ENCODE measurements at places on chromosomes 3 and 15.

DNA sequence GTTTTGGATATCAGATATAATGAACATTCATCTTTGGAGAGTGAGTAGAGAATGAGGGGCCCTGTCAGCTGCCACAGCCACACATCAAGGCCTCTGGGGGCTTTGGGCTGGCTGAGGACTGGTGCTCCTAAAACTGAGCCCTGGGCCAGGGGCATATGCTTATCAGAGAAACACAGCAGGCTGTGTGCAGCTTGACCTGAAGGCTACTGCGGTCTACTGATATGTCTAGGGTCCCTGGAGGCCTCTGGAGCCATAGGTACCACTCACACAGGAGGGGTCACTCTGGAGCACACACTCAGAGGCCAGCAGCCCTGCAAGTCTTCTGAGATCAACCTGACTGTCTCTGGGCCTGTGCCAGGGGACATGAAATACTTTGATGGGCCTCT is 7.6 kb downstream of the TF start:
- no peak for DNase-seq

- no peak for DNase-seq
Measured at GRCh38 chr3:141272906-141273662, 41.5 kb downstream of the PXYLP1 start.

GRCh38 chr3:12197475-12197874 is 38.8 kb upstream of the TIMP4 start:
- DNase-seq, result no peak

DNA sequence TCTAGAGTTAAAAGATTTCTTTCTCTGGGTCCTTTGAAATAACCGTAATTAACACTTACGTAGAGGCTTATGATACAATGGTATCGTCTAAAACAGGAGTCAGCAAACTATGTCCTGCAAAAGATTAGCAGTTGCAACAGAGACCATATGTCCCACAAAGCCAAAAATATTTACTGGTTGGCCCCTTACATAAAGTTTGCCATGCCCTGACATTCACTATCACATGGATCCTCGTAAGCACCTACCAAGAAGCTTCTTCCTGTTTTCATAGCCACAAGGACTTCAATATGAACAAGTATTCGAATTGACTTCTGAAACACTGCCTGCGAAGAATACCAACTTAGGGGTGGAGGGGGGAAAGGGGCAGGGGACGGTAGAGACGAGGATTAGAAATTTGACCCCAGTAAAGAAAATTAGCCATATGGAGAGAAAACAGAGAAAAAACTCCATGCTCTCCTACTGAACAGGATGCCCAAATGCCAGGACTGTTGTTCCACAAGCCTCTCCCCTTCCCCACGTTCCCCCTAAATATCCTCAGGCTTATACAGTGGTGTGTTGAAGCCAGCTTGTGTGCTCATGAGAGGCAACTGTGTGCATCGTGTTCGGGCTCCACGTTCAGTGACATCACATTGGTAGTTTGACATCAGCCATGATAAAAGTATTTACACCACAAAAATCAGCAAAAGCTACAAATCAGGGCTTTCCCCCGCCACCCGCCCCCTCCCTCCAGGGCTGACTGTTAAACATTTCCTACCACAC is 144.1 kb upstream of the HES1 start:
- DNase-seq, result no peak

DNA sequence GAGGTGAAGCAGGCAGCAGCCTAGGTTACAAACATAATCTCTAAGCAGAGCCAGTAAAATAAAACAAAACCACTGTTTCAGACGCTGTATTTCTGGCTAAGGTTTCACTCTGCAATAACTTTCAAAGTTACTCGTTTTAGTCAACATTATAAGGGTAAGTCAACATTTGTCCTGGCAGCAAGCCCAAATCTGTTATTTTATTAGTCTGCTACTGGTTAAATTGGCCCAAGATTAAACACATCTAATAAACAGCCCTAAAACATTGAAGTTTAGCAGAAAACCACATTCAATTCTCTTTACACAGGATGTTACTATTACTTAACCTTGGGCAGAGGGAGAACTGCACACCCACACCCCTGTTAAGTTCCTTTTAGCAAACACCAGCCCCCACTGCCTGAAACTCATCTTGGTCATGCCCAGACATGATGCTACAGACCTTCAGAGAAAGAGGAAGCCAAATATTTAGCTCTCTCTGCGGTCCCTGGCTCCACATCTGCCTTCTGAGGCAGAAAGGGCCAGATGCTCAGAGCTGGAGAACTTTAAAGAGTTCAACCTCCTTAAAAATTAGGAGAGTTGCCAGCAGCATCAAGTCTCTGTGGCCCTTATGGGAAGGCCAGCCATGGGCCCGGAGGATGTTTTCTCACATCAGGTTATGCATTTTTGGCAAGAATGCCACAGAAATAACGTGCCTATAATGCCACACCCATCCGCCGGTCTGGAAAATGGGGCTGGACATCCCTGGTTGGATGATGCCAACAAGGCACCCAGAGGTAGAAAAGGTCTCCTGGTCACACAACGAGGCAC is 17.9 kb downstream of the ARHGEF3 start:
- no peak for DNase-seq
